Spleen (tissue), 13 donors: ENCODE measurements at places on chromosomes 3 and 15. TPM values are rescaled to one million over a fixed set of nuclear protein-coding genes. Genes with fewer than 3 reads are reported as not detected.

LSMEM2 gene
- not detected for total RNA-seq

IGDCC3 gene
- not detected for total RNA-seq

ITIH1 gene
- 1.8 TPM for total RNA-seq

NAALADL2 gene
- 10.7 TPM for total RNA-seq

XCR1 gene
- 4.7 TPM for total RNA-seq

UCN2 gene
- 0.60 TPM for total RNA-seq

NAA80 gene
- 7.8 TPM for total RNA-seq

FBXO40 gene
- not detected for total RNA-seq

GABRA5 gene
- not detected for total RNA-seq

CCR8 gene
- total RNA-seq, result 0.46 TPM

SLC38A3 gene
- total RNA-seq, result not detected

ISLR2 gene
- total RNA-seq, result 2.8 TPM

SCN11A gene
- 4.4 TPM for total RNA-seq

SPINK8 gene
- total RNA-seq, result not detected

NSUN3 gene
- total RNA-seq, result 23.0 TPM

PCLAF gene
- 7.3 TPM for total RNA-seq

GCNT3 gene
- total RNA-seq, result 1.4 TPM

ZNF385D gene
- total RNA-seq, result 0.43 TPM
